ENCODE measurements at places on chromosomes 12 and 14.

DNA sequence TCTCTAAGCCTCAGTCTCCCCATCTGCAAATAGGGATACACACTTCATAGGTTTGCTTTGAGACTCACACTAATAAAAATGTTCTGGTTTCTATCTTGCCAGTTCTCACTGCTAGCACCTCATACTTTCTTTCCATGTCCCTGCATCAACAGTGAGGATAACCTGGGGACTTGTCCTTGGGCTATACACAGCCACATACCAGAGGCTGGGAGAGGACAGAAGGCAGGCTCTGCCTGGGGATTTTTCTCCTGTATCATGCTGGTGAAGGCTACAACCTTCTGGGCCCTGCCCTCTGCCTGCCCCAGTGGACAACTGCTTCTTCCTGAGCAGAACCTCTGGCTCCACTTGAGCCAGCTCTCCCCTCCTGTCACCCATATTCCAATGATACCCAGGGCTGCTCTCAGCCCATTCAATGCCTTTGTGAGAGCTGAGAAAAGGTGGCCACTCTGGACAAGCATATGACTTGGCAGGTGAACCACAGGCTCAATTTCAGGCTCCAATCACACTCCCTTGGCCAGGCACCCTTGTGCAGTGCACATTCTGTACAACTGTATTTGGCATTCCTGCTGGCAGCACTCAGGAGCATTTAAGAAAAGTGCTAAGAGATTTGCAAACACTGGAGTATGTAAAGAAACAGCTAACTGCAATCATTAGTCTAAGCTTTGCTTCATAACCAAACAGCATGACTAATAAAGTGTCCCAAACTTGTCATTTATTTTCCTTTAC is 135.8 kb upstream of the VRK1 start:
- no peaks in the 10 kb centered on the region for H3K27me3 ChIP-seq
- H3K4me3 ChIP-seq = no peak overlapping the region
- H3K36me3 ChIP-seq = no peaks in the 10 kb centered on the region
- H3K27ac ChIP-seq = no peak overlapping the region
- H3K4me1 ChIP-seq = no peaks in the 10 kb centered on the region
- no peak for DNase-seq

DNA sequence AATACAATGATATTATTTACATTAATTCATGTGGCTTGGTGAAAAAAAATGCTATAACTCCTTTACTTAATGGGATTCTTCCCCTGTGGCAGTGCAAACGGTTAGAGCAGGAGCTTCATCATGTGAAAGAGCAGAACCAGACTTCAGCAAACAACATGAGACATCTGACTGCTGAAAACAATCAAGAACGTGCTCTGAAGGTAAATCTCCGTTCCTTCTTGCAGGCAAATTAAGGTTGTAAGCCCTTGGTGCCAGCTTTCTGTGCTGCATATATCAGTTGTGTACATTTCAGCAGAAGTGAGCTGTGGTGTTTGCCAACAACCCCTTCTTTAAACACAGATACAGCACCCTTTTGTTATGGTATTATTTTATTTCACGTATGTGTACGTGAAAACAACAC is 171.7 kb downstream of the MIPOL1 start:
- no peak overlapping the region for H3K27ac ChIP-seq
- no peaks in the 10 kb centered on the region for H3K4me1 ChIP-seq
- no peaks in the 10 kb centered on the region for H3K36me3 ChIP-seq
- H3K27me3 ChIP-seq = no peaks in the 10 kb centered on the region
- no peak for DNase-seq

- no peaks in the 10 kb centered on the region for H3K27me3 ChIP-seq
- H3K36me3 ChIP-seq = no peaks in the 10 kb centered on the region
- no peak overlapping the region for H3K4me3 ChIP-seq
- H3K27ac ChIP-seq = no peak overlapping the region
Measured at GRCh38 chr14:56268039-56268438, 149.8 kb downstream of the PELI2 start.

GRCh38 chr12:77070800-77071449 is 5.6 kb upstream of the E2F7 start:
- H3K27me3 ChIP-seq = no peaks in the 10 kb centered on the region
- no peak overlapping the region for H3K27ac ChIP-seq
- no peak overlapping the region for H3K4me3 ChIP-seq
- DNase-seq = no peak

DNA sequence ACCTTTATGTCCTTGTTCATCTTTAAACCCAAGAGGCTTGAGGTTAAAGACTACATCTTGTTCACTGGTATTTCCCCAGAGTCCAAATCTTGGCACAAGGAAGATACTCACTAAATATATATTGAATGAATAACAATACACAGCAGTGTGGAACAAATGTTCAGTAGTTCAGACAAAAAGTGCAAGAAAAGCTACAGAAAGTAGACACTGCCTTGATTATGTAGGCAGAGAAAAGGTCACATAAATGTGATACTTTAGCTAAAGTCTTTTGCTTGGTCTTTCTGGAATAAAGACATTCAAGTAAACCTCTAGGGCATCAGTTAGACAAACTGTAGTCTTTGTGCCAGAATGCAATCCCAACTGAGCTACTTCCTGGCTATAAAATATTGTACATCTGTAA is 157.0 kb downstream of the TMEM117 start:
- H3K4me1 ChIP-seq = no peaks in the 10 kb centered on the region
- H3K27ac ChIP-seq = no peak overlapping the region
- no peaks in the 10 kb centered on the region for H3K36me3 ChIP-seq
- no peaks in the 10 kb centered on the region for H3K27me3 ChIP-seq
